ENCODE measurements at places on chromosomes 5 and 9. TPM values are rescaled to one million over a fixed set of nuclear protein-coding genes. Genes with fewer than 3 reads are reported as not detected.

GRCh38 chr9:114027159-114027862 lies 50.8 kb downstream of the AMBP start:
- H3K36me3 ChIP-seq: no peaks in the 10 kb centered on the region
- no peaks in the 10 kb centered on the region for H3K4me1 ChIP-seq
- no peak for DNase-seq
- H3K27me3 ChIP-seq: no peaks in the 10 kb centered on the region
- H3K4me3 ChIP-seq: no peak overlapping the region
- H3K27ac ChIP-seq: no peak overlapping the region

- peak; percentile 99 for DNase-seq
- no peaks in the 10 kb centered on the region for H3K36me3 ChIP-seq
- peaks cover 5% of the 10 kb centered on the region for H3K4me1 ChIP-seq
- H3K4me3 ChIP-seq: peak within 1 kb of the TSS; percentile 79
- H3K27me3 ChIP-seq: no peaks in the 10 kb centered on the region
- peak within 1 kb of the TSS; percentile 91 for H3K27ac ChIP-seq
These were observed at the start of gene DMXL1 for GRCh38 chr5:119070828-119071560. Gene DMXL1 (plus strand): TSS chr5:119071087. CDS start chr5:119071570, 483 bp downstream.

GRCh38 chr5:152335461-152335860 lies 69.6 kb downstream of the NMUR2 start:
- H3K4me3 ChIP-seq: no peak overlapping the region
- H3K27ac ChIP-seq: no peak overlapping the region
- no peak for DNase-seq
- no peaks in the 10 kb centered on the region for H3K27me3 ChIP-seq
- H3K4me1 ChIP-seq: no peaks in the 10 kb centered on the region
- no peaks in the 10 kb centered on the region for H3K36me3 ChIP-seq

DNA sequence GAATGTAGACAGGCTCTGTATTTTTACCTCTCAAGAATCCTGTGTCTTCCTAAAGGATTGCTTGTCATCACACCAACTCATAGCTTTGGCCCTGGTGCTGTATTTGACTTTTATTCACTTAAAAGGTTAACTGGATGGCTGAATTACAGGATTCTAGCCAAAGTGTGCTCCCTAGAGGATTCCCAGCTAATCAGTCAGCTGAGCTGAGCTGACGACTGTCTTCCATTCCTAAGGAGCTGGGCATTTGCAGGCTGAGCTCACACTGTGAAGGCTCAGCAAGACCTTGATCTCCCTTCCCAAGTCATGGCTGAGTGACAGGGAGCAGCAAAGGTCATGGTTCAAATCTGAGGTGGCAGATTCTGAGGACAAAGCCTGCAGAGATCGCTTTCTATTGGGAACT lies 59.0 kb upstream of the PALM2AKAP2 start:
- no peaks in the 10 kb centered on the region for H3K27me3 ChIP-seq
- H3K4me3 ChIP-seq: no peak overlapping the region
- no peaks in the 10 kb centered on the region for H3K36me3 ChIP-seq
- no peak for DNase-seq

DNA sequence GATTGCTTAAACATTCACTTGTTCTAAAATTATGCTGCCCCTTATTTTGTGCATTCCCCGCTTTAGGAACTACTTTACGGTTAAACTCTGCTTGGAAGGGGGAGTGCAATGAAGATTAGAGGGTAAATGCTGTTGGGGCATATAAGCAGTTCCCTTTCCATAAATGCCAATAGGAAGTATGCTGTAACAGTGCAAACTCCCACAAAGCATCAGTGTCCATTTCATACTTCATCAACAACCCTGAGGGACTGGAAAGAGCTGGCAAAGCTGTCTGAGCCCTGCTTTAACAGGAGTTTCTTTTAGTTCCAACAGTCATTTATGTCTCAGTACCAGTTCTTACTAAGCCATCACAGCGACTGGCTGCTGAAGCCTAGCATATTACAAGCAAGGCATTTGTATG lies 1.8 kb downstream of the ACTL7A start:
- H3K36me3 ChIP-seq: no peaks in the 10 kb centered on the region
- no peak overlapping the region for H3K27ac ChIP-seq
- H3K27me3 ChIP-seq: no peaks in the 10 kb centered on the region
- no peak for DNase-seq
- H3K4me1 ChIP-seq: no peaks in the 10 kb centered on the region
- H3K4me3 ChIP-seq: no peak overlapping the region

- H3K4me3 ChIP-seq: no peak overlapping the region
- no peaks in the 10 kb centered on the region for H3K27me3 ChIP-seq
- H3K4me1 ChIP-seq: peaks cover 30% of the 10 kb centered on the region
- no peaks in the 10 kb centered on the region for H3K36me3 ChIP-seq
- H3K27ac ChIP-seq: peak overlapping the region; percentile 96
These were observed 14.8 kb downstream of the SLC25A46 start for GRCh38 chr5:110753600-110753999.

ADAMTS13 gene
- total RNA-seq: 2.0 TPM

DNA sequence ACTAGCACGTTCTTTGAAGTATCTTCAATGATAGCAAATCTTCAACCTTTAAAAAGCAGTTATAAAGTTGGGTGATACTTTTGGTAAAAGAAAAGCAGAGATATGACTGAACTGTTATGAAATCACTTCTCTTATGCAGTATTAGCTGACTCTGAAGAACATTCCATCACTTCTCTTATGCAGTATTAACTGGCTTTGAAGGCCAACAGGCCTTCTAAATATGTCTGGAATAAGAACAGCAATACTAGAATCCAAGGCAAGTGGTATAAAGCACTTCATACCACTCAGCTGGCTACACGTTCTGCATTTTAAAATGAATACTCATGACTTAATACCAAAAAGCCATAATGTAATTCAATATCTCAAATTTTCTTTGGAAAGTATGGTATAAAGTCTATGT lies 17.3 kb downstream of the SKIC3 start:
- no peak overlapping the region for H3K4me3 ChIP-seq
- no peaks in the 10 kb centered on the region for H3K36me3 ChIP-seq
- H3K4me1 ChIP-seq: no peaks in the 10 kb centered on the region
- H3K27me3 ChIP-seq: no peaks in the 10 kb centered on the region

GRCh38 chr5:32446630-32447029 lies 2.1 kb upstream of the ZFR start:
- peaks cover 14% of the 10 kb centered on the region for H3K4me1 ChIP-seq
- no peaks in the 10 kb centered on the region for H3K36me3 ChIP-seq
- no peak for DNase-seq
- no peak overlapping the region for H3K4me3 ChIP-seq
- H3K27ac ChIP-seq: no peak overlapping the region

ERP44 gene
- total RNA-seq: 20.1 TPM

FOXD1 gene
- total RNA-seq: not detected

DNA sequence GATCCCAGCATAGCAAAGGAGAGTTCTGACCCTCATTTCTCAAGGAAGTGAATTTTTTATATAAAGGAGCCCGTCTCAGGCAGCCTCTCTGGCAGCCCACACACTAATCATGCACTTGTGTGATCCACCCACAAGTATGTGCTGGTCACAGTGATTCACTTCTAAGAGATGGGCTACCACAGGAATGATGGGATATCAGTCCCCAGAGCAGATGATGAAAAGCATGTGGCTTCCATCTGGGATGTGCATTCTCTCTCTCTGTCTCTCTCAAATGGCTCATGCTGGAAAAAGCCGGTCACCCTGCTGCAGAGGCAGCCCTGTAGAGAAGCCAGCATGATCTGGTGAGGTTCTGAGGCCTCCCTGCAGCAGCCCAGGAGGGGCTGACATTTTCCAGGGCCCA lies 74.2 kb upstream of the ADCY2 start:
- H3K36me3 ChIP-seq: no peaks in the 10 kb centered on the region
- no peak overlapping the region for H3K4me3 ChIP-seq
- DNase-seq: no peak

GRCh38 chr9:138103111-138103848 lies 225.7 kb downstream of the CACNA1B start:
- no peak for DNase-seq
- no peaks in the 10 kb centered on the region for H3K36me3 ChIP-seq
- no peaks in the 10 kb centered on the region for H3K4me1 ChIP-seq
- H3K4me3 ChIP-seq: no peak overlapping the region
- no peak overlapping the region for H3K27ac ChIP-seq
- no peaks in the 10 kb centered on the region for H3K27me3 ChIP-seq

MEGF10 gene
- total RNA-seq: 0.05 TPM

- H3K4me3 ChIP-seq: no peak overlapping the region
- no peaks in the 10 kb centered on the region for H3K4me1 ChIP-seq
- no peak overlapping the region for H3K27ac ChIP-seq
- peaks cover 12% of the 10 kb centered on the region for H3K36me3 ChIP-seq
- H3K27me3 ChIP-seq: no peaks in the 10 kb centered on the region
These were observed 39.9 kb upstream of the CTSL start for GRCh38 chr9:87685871-87686519.

CDH6 gene
- not detected for total RNA-seq

ECM2 gene
- total RNA-seq: 0.08 TPM

CHMP5 gene
- total RNA-seq: 50.6 TPM

FBLL1 gene
- total RNA-seq: 0.13 TPM

Data from GM12878 (cell line).